ENCODE measurements at places on chromosomes 11 and 22.

DNA sequence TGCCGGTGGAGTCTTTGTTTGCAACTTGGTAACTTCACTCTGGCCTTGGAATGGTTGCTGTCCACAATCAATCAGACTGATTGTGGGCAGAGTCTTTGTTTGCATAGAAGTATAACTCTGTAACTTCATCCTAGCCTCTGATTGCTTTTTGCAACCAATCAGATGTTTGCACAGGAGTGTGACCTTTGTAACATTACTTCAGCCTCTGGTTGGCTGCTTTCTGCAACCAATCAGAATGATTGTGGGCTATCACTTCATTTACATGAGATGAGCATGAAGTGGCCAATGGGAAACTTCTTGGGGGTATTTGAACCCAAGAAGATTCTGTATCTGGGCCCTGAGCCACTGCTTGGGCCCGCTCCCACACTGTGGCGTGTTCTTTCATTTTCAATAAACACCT is 79.6 kb upstream of the CLDN5 start:
- DNase-seq = no peak

- no peak for DNase-seq
These were observed 80.4 kb downstream of the MYO18B start for GRCh38 chr22:25822344-25822743.

DNA sequence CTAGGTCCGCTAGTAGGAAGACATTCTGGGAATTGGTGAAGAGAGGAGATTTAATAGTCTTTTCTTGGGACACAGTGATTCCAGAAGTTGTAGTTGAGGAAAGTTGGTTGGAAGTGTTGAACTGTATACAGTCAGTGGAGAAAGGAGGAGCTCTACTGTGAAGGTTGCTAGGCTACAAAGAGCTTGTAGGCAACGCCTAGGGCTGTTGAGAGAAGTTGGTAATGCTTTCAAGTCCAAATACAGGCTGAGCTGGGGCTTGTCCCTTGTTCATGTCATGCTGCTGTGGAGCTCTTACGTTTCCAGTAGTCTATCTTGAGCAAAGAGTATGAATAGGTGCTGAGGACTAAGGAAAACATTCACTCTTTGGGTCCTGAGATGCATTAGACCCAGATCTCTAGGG is 1.1 kb downstream of the TBCEL start:
- no peak for DNase-seq

DNA sequence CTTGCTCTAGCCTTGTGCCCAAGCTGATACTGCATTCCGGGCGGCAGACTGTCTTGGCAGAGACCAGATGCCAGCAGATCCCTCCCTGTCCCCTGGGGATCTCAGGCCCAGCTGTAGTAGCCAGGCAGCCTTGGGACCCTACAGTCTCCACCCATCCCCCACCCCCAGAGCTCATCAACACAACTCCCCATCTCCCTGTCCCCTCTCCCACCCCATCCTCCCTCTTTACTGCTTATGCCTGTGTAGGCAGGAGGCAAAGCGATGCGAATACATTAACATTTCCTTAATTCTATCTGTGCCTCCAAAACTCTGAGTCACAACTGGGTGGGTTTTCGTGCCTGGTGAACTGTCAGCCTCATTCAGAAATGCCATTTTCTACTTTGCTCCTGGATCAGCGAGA is 547.6 kb downstream of the BUD13 start:
- no peak for DNase-seq

GRCh38 chr11:91955206-91955605 is 269.4 kb upstream of the FAT3 start:
- no peak for DNase-seq

DNA sequence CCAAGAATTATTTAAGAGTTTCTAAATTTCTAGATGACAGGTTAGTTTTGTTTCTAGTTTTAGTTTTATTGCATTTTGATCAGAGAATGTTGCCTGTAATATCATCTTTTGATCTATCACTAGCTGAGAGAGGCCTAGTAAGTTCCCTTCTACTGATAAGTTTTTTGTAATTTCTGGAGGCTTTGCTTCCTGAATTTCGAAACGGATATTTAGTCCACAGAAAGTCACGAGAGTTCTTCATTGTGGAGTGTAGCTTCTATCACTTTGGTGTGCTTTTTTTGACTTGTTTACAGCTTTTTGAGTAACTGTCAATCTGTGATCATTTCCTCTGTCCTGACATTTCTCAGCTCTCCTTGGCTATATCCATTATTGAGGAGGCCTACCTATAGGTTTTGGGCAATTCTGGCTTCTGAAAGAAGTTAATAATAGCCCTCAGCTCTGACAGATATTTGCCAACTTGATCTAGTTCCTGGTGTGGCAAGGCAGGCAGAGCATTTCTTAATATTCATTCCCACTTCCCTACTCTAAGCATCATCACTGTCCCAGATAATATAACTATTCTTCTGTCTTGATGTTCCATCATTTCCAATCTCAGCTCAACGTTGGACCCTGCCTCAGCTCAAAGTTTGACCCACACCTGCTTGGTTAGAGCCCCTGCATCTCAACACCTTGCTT is 171.3 kb downstream of the BLID start:
- DNase-seq = no peak

GRCh38 chr22:20922141-20922751 is 5.0 kb downstream of the CRKL start:
- no peak for DNase-seq
